Activated naive CD4-positive, alpha-beta T cell treated with anti-CD3 and anti-CD28 coated beads, Interleukin-2, amount 10 ng/mL, durations not matched to agents 5 hours and 36 hours (primary cell): ENCODE measurements at places on chromosomes 5 and 9. TPM values are rescaled to one million over a fixed set of nuclear protein-coding genes. Genes with fewer than 3 reads are reported as not detected.

Gene ENG
- 18.3 TPM for total RNA-seq

Gene CAPSL
- not detected for total RNA-seq

Gene KLHL9
- 19.3 TPM for total RNA-seq

Gene MLANA
- not detected for total RNA-seq

Gene GPR150
- 1.8 TPM for total RNA-seq
